ENCODE measurements at places on chromosomes 12 and 14.

- no peak for DNase-seq
Measured at GRCh38 chr12:99059824-99060511, 414.9 kb downstream of the APAF1 start.

GRCh38 chr12:45674181-45674977, 55.1 kb upstream of the ARID2 start:
- DNase-seq, result no peak

DNA sequence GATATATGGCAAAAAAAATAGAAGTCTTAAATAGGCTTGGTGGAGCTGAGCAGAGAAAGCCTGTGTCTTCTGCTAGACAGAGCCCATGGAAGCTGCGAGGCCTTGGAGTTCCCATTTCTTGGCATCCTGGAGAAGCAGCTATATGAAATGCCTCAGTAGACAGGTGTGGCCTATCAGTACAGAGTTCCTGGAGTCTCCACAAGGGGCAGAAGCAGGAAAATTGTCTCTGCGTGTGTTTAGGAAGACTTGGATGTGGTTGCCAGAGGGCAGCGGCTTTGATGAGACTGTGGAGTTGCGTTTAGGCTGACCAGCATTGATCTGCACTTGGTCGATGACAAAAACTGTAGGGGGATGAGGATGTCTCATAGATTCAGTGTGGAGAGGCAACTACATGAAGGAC, 334.5 kb upstream of the SEL1L start:
- DNase-seq, result no peak

DNA sequence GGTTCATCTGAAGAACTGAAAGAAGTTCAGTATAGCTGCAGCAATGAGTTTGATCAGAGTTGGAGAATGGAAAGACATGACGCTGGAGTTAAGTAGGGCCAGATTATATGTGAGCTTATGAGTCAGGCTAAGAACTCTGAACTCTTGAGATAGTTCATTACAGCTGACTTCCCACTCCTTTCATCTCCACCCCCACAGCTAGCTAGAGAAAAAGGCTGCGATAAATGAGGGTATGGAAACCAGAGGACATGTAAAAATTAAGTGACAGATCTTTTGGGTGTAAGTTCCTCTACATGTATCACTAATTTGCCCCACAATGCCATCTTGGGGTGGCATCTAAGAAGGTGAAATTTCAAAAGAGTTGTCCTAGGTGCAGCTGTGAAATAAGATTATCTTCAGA, 28.6 kb downstream of the PYM1 start:
- no peak for DNase-seq

DNA sequence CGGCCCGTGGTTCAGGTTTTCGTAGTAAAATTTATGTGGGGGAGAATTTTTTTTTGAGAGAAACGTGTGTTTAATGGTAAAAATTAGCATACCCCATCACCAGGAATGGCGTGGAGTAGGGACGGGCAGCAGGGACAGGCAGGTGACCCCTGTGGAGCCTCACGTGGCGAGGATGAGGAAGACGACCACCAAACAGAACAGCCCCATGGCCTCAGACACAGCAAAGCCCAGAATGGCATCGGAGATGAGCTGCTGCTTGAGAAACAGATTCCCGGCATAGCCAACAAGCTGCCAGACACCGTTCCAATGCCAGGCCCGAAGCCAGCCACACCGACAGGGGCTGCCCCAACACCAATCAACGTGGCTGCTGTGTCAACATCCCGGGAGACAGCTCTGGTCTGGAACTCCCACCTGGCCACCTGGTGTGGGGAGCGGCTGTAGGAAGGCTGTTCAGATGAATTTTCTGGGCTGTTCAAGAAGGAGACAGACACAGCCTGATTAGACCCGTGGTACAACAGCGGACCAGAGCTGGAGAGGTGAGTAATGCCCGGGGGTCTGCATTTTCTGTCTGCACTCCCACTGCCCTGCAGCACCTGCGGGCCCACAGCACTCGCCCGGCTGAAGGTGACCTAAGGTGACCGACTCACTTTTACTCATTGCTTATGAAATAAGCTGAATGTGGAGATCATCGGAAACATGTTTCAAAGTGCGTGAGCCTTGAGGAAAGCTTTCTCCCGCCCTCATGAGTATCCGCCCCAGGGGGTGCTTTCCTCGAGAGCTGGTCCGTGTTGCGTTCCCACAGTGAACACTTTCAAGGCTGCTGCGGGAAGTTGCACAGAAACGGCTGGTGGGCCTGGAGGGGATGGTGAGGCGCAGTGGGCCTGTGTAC, 10.6 kb downstream of the TMEM121 start:
- no peak for DNase-seq

GRCh38 chr12:124404162-124404784, 109.4 kb downstream of the RFLNA start:
- no peak for DNase-seq

GRCh38 chr12:124753228-124753591, 110.5 kb downstream of the SCARB1 start:
- DNase-seq, result no peak

- DNase-seq, result no peak
Measured at GRCh38 chr12:47980197-47980596, 16.8 kb downstream of the TMEM106C start.

DNA sequence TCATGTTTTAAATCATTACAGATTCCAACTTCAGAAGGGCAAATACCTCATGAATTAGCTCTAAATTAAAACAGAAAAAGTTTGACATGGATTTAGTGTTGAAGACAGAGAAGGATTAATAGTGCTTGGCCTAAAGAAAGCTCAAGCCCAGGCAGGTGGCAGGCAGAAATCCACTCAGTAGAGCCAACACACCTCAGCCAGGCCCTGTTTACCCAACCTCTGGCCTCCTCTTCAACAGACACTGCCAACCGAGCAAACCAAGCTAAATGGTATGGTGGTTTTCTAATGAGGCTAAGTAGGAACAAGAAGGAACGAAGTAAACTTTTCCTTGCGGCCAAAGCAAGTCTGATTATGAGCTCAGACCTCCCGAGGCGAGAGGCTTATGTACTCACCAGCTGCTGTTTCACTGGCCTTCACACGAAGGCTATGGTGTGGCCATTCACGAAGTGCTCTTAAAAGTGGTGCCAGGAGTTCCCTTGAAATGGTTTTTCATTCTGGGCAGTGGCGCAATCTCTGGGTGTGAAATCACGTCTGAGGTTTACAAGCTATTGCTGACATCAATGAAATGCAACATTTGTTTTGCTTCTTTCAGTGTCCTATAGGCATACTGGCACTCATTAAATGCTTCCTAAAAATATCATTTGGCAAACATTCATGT, 124.1 kb upstream of the LGR5 start:
- no peak for DNase-seq

GRCh38 chr14:84361476-84361875, 1168.5 kb upstream of the FLRT2 start:
- no peak for DNase-seq

Data from LNCaP clone FGC (cell line).